ENCODE measurements at places on chromosomes 11 and 22. TPM values are rescaled to one million over a fixed set of nuclear protein-coding genes. Genes with fewer than 3 reads are reported as not detected.

- no peak for DNase-seq
Measured at GRCh38 chr22:24410110-24410856, 17.1 kb upstream of the ADORA2A start.

DNA sequence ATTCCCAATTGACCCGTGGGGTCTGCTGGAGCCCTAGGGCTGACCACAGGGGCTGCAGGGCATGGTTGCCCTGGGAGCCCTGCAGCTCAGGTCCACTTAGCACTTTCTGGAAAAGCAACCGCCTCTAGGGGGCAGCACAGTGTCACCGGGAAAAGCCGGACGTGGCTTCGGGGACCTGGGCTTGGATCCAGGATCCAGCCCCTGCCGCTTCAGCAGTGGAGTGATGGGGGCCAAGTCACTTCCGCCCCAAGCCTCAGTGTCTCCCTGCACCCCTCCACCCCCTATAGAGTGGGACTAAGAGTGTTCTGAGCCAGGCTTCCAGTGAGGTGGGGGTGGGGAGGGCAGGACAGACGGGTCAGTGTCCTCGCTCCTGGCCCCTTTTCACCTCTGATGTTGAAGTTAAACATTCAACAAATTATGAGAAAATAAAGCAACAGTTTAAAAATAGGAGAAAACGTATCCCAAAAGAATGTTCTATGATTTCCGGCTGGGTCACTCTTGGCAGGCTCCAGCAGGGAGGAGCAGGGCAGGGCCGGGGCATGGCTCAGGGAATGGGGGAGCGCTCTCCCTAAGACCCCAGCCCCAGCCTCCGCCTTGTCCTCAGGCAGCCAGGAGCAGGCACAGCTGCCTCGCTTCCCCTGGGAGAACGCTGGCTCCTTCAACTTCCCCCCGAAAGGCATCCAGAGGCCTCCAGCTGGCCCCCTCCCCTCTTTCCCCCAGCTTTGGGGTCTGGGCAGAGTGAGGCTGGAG lies 96.5 kb upstream of the FGF3 start:
- no peak for DNase-seq

DNA sequence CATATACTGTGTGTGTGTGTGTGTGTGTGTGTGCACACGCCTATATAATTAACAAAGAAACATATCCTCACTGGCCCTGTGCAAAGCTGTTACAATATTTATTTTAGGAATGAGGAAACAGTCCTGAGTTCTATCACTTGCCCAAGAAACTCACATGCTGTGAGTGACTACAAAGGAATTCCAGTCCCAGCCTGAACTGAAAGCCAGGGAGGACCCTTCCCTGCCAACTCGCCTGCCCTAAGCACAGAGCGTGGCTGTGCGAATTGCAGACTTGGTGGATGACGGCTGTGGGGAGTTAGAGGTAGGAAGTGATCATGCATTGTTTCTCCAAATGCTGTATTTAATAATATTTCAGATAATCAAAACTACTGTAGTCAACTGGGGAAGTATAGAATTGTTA lies 26.4 kb upstream of the CD5 start:
- no peak for DNase-seq

DNA sequence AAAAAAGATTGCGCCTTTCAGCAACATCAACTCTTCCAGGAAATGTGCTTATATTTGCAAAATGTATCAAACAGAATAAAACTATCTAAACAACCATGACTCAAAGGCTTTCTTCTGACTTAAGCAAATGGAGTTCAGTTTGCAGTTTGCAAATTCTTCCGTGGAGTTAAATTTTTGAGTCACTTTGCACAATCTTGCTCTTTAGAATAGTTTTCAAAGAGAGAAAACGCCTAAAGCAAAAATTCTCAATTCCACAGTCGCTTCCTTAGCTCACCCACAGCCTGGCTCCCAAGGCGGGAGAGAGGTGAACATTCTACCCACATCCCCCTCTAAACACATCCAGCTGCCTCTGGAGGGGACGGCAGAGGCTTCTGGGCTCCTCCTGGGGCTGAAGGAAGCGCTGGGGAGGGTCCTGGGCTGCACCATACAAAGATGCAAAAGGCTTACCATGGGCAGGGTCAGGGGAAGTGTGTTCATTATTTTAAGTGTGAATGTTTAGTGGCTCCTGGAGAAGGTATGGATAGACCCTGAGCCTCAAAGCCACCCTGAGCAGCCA lies 1487.3 kb downstream of the TBC1D22A start:
- DNase-seq = no peak

- DNase-seq = peak; percentile 94
Measured at GRCh38 chr11:122235615-122236014, 119.6 kb upstream of the BLID start.

DNA sequence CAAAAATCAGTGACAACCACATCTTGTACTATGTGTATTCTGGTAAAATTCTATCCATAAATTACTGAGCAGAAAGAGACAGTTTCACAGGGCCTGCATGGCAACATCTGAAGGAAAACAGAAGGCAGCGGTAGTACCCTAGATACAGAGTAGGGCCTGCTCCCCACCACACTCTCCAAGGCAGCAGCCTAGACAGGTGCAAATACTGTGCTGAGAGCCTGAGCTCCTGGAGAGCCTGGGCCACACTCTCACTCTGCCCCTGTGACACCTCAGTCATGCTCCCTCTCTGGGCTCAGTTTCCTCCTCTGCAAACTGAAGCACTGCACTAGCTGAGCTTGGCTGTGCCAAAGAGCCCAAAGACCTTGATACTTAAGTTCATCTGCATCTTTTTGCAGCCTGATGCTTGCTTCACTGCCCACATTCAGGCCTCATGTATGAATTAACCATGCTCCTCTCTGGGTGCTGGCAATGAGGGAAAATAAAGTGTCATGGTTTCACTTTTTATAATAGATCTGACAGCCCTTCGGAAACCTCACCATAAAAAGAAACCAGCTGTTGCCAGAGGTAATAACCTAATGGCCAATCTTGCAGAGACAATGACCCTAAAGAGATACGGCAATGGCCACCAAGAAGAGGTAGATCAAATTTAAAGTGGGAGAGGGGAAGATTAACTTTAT lies 104.7 kb downstream of the PLEKHA7 start:
- no peak for DNase-seq

DNA sequence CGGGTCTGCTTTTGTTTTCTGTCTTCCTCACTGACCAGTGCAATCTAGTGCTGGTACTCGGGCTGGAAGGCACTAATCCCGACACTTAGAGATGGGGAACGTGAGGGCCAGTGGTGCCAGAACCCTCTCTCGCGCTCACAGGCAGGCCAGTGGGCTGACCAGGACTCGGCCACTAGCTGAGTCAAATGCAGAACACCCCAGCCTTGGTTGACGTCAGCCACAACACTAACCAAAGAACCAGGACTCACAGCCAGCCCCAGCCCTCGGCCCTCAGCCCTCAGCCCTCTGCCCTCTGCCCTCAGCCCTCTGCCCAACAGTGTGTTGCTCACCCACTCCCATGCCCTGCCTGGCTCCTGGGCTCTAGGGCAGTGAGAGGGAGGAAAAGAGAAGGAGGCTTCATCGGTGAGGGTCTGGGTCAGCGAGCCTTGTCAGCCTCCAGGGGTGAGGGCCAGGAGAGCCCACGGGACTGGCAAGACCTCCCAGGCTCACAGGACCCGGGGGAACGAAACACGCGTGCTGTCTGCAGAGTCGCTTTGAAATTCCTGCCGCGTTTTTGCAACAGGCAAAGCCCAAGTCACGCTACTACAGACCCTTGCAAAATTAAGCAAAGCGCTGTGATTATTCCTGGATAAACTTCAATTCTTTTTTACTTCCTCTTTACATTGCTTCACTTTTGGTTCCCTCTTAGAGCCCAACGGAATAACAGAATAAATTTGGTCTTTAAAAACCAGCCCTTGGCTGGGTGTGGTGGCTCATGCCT lies 27.5 kb downstream of the KIAA0930 start:
- DNase-seq = no peak

- DNase-seq = no peak
Measured at GRCh38 chr11:119552106-119552485, 129.1 kb upstream of the THY1 start.

DNA sequence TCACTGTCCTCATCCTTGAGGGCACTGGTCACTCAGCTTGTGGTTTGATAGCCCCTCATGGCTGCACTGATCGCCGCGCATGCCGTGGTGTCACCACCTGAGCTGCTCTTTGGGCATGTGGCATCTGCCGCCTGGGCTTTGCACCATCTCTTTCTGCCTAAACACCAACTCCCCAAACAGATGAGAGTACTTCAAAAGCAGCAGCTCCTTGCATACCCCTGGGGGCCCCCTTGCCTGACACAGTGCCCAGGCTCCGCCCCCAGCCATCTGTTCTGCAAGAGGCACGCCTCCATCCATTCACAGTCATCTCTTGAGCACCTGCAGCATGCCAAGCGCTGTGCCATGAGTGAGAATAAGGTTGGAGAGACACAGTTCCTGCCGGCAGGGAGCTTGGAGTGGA lies 104.5 kb upstream of the B3GAT1 start:
- no peak for DNase-seq

Gene FAT3
- 0.27 TPM for polyA plus RNA-seq

Gene NRGN
- polyA plus RNA-seq = 3.4 TPM

Gene HARBI1
- 4.4 TPM for polyA plus RNA-seq

Gene POLA2
- polyA plus RNA-seq = 14.1 TPM

Gene DEUP1
- polyA plus RNA-seq = not detected
